ENCODE measurements at places on chromosomes 1 and 21.

DNA sequence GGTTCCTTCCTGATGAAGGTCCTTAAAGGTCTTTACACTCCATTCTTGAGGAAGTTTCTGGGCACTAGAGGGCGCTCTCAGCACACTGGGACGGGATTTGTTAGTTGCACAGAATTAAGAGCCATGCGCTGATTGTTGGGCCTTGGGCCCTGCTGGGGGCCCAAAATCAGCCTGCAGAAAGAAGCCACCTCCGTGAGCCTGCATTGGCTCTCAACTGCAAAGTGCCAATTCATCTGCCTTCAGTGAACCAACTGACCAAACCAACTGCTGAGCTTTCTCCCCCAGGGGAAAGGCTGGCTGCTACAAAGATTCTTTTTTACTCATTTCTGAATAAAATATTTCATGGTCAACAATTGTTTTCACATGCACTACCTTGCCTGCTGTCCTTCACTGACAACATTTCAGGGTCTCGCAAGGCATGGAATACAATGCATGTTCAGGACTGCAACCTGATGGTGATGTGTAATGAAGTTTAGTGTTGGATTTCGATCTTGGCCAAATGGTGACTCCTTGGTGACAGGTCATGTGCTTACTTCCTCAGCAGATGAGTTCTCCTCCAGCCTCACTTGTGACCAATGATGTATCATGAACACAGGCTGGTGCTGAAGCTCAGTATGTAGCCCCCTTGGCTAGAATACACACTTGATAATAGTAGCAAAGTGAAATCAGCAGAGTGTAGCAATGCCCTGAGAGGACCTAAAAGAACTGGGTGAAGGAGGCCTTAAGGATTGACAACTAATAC lies 45.7 kb upstream of the PRDX6 start:
- DNase-seq = peak; percentile 60

DNA sequence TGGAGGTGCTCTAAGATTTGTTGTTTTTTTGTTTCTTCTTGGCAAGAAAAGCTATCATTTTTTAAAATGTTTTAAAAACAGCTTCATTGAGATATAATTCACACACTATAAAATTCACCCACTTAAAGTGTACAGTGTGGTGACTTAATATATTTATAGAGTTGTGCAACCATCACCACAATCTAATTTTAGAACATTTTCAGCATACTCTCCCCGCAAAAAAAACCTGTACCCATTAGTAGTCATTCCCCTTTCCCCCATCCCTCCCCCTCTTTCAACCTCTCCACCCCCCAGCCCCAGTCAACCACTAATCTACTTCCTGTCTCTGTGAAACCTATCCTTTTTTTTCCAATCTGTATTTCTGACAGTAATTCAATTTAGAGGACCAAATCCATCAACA lies 30.6 kb downstream of the ZC3H11B start:
- no peak for DNase-seq

- peak; percentile 22 for DNase-seq
These were observed 346.7 kb upstream of the ADGRL4 start for GRCh38 chr1:79353224-79353623.

GRCh38 chr1:110188035-110188618 lies 22.0 kb upstream of the KCNC4 start:
- no peak for DNase-seq

- DNase-seq = no peak
These were observed 262.7 kb upstream of the RGS18 start for GRCh38 chr1:191895462-191896058.

DNA sequence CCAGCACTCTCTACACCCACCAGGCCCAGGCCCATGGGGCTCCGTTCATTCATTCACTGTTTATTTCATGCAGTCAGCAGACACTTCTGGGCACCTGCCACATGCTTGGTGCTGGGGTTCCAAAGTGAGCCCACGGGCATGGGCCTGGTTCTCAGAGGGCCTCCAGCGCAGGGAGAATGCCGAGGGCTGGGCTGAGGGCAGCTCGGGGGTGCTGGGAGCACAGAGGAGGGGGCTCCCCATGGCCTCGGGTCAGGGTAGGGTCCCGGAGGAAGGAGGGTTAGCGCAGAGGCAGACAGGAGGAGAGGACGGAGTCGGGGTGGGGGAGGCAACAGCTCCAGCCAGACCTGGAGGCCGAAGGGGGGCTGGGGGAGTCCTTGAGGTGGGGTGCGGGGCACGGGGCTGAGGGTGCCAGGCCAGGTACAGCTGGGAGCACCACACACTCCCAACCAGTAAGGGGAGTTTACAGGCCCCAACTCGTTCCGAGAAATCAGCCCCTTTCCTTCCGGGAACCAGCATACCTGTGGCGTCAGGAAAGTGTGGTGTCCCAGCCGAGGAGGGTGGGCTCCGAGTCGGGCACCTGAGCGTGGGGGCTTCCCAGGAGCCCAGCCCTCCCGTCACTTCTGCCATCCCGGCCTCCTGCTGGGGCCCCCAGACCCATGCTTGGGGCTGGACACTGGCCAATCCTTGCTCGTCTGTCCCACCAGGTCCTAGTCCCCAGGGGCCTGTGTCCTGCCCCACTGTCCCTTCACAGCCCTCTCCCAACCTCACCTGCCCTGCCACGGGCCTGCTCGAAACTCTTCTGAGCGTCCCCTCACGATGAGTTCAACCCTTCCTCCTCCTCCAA lies 10.8 kb downstream of the ARHGEF16 start:
- DNase-seq = no peak

GRCh38 chr1:28056129-28056925 lies 32.1 kb downstream of the EYA3 start:
- DNase-seq = no peak

- DNase-seq = no peak
These were observed 2.2 kb upstream of the KRTAP10-4 start for GRCh38 chr21:44571296-44571695.

GRCh38 chr1:183607322-183607980 lies 17.2 kb upstream of the NCF2 start:
- DNase-seq = no peak

- DNase-seq = no peak
These were observed 2.3 kb upstream of the TCP10L start for GRCh38 chr21:32587651-32588050.

DNA sequence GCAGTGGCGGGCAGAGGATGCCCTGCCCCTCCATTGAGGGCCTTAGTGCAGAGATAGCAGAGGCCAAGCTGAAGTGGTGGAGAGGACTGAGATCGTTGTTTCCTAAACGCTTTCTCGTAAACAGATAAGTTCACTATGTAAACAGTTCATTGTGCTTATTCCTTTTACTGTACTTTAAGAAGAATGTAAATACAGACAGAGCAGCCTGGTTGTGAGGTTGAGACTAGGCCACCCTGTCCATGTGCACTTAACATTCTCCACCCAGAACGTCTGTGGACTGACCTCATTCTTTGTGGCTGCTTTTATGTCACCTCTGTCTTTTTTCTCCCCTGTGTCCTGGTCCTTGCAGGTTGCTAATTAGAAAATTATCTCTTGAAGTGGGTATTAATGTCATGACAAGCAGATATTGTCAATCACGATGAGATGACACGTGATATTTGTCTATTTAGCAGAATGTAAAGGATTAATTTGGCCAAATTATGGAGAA lies 8.5 kb downstream of the CENPS start:
- peak; percentile 14 for DNase-seq

DNA sequence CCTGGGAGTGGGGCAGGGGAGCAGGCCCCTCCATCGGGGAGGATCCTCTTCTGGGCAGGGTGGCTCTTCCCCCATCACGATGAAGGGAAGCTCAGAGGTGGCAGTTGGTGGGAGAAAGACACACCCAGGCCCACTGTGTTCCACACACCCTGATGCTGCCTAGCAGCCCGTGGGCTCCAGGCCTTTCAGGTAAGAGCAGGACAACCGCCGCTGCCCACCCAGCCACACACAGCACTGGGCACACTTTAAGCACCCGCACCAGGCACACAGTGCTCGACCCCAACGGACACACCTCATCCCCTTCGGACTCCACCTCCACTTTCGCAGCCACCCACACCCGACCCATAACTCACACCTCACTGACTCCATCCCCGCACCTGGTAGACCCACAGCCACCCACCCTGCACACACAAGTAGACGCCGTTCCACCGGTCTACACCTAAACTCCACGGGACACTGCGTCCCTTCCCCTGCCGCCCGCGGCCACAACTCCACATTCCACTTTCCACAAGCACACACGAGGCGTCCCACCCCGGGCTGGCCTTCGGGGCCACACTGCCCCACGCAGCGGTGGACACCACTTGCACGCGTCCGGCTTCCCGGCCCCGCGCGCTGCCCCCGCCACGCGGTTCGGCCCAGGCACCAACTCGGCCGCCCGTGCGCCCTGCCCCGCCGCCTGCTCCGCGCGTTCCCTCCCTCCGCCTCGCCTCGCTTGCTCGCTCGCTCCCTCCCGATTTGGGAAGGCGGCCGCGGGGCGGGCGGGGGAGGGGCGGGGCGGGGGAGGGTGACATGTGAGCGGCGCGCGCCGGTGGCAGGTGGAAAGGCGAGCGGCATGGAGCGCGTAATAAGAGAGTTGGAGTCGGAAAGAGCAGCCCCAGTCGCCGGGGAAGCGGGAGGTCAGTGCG lies at the start of gene KCNQ4:
Gene KCNQ4 (plus strand): TSS at position 787 of the 905 bp plus-strand sequence. CDS start 307 bp downstream, outside the sequence.
- peak; percentile 66 for DNase-seq

DNA sequence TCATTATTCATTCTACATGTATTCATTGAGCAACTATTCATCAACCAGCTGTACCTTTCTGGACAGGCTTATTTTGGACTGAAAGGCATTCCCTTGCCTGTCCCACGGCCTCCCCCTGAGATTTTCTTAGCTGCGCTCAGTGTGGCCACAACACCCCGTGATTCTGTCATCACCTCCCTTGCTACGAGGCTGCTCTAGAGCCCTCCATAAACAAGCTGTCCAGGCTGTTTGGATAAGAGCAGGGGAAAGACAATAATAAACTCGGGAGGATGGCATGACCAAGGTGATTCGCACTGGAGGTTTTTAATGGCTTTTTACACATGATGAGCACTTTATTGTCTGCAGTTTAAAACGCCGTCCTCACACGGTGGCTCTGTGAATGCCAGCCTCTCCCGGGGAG lies 139.7 kb downstream of the ROR1 start:
- no peak for DNase-seq

GRCh38 chr1:239995281-239995680 lies 96.4 kb upstream of the FMN2 start:
- no peak for DNase-seq

- no peak for DNase-seq
These were observed 144.3 kb downstream of the LMX1A start for GRCh38 chr1:165212229-165212628.

- no peak for DNase-seq
These were observed 1.5 kb downstream of the ATP1A1 start for GRCh38 chr1:116374353-116375147.

DNA sequence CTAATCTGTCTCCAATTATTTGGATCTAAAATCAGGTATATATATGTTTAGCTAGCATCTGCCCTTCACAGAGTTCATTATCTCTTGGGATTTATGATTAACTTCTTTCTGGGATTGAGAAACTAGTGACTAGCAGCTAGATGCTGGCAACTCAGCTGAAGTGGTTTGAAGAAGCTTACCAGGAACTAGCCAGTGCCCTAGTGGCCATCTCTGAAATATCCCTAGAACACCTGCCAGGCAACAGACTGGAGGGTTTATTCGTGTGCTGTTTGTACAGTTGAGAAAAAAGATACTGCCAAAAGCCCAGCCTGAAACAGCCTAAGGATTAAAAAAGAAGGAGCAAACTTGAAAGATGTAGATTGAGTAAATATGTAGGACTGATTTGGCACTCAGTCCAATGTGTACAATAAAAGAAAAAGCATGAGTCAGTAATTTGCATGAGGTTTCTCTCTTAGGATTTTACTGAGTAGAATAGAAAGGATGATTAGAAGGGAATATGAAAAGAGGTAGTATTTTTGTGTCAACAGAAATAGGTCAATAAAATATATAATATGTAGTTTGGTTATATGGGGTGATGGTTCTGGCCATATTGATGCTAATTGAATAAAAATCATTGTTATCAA lies 1144.6 kb upstream of the ADGRL2 start:
- no peak for DNase-seq

DNA sequence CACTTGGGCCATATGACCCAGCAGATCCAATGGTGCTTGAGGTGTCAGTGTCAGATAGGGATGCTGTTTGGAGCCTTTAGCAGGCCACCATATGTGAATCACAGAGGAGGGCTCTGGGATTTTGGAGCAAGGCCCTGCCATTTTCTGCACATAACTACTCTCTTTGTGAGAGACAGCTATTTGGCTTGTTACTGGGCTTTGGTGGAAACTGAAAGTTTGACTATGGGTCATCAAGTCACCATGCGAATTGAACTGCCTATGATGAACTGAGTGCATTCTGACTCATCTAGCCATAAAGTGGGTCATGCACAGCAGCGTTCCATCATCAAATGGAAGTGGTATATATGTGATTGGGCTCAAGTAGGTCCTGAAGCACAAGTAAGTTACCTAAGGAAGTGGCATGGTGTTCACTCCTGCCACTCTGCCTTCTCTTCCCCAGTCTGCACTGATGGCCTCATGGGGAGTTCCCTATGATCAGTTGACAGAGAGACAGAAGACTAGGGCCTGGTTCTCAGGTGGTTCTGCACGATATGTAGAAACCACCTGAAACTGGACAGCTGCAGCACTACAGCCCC lies 447.3 kb downstream of the AGBL4 start:
- no peak for DNase-seq

GRCh38 chr1:166197141-166197540 lies 30.3 kb upstream of the FAM78B start:
- DNase-seq = no peak

GRCh38 chr1:63087966-63088365 lies 234.4 kb upstream of the FOXD3 start:
- no peak for DNase-seq

DNA sequence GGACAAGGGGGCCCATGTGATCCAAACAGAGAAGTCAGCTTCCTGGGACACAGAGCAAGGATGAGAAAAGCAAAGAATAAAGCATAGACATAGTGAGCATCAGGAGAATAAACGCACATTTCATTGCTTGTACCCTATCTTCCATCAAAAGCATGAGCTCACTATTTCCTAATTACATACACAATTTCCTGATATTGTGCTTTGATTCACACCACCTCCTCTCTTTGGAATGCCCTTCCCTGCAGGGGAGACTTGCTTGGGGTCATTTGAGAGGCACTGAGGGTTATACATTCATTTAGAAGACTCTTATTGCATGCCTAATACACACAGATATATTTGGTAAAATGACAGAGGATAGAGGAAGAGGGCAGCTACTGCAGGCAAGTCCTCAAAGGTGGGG lies 185.4 kb downstream of the SEC16B start:
- no peak for DNase-seq

GRCh38 chr1:215631489-215631888 lies 64.4 kb downstream of the KCTD3 start:
- no peak for DNase-seq

GRCh38 chr1:216596281-216596862 lies 126.9 kb downstream of the ESRRG start:
- DNase-seq = no peak

GRCh38 chr21:43361493-43362296 lies 65.2 kb downstream of the SIK1 start:
- DNase-seq = no peak

DNA sequence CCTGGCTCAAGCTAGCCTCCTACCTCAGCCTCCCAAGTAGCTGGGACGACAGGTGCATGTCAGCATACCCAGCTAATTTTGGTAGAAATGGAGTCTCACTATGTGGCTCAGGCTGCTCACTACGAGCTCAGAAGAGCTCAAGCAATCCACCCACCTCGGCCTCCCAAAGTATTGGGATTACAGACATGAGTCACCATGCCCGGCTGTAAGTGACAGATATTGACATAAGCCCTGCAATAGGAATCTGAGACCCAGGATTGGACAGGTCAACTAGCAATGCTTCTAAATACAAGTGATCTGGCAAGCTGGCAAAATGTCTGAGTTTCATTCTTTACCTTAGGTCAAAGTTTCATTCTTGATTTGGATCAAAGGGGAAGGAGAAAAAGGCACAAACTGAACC lies 40.5 kb upstream of the H6PD start:
- DNase-seq = no peak

GRCh38 chr1:98205291-98206017 lies 284.6 kb upstream of the DPYD start:
- no peak for DNase-seq
